AML-193 (cell line): ENCODE measurements at places on chromosomes 5 and 9.

GRCh38 chr9:37119360-37119759 lies 1.0 kb upstream of the ZCCHC7 start:
- no peak for DNase-seq

GRCh38 chr5:150172145-150172544 lies 5.6 kb downstream of the CDX1 start:
- no peak for DNase-seq

GRCh38 chr5:142529626-142530278 lies 156.1 kb downstream of the FGF1 start:
- DNase-seq = no peak

GRCh38 chr5:36392818-36393217 lies 91.1 kb upstream of the RANBP3L start:
- no peak for DNase-seq

DNA sequence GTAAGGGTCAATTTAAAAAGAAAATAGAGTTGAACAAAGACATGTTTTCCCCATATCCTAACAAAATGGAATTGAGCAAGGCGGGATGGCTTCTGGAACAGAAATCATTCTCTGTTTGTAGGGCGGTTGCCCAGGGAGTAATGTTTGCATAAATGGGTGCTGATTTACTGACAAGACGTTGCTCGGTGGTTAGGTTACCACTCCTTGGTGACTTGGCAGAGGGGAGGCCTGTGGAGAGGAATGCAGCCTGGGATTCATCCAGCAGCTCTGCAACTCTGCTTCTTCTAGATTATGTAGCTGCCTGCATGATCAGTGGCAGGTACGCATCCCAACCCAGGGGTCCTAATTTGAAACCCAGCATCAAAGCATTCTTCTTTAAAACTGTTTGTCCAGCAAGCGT lies 200.2 kb downstream of the CFAP90 start:
- DNase-seq = no peak

GRCh38 chr5:10149911-10150310 lies 99.8 kb downstream of the ATPSCKMT start:
- no peak for DNase-seq

- DNase-seq = no peak
Measured at GRCh38 chr5:58156361-58156760, 303.5 kb downstream of the PLK2 start.

GRCh38 chr5:78958672-78959445 lies 26.3 kb downstream of the ARSB start:
- no peak for DNase-seq

DNA sequence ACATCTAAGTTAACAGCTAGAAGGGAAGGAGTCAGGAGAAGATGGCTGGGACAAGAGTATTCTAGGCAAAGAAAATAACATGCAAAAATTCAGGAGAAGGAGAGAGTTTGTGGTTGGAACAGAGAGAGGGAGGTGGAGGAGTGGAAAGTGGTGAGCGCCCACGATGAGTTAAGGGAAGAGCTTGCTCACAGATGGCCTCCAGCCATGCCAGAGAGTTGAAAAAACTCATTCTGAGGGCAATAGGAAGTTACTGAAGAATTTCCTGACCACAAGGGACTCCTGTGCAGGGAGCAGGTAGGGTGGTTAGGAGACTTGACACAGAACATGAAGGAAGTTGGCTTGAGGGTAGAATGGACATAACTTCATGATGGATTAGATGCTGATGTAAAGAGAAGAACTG lies 159.7 kb downstream of the DOCK2 start:
- DNase-seq = no peak

DNA sequence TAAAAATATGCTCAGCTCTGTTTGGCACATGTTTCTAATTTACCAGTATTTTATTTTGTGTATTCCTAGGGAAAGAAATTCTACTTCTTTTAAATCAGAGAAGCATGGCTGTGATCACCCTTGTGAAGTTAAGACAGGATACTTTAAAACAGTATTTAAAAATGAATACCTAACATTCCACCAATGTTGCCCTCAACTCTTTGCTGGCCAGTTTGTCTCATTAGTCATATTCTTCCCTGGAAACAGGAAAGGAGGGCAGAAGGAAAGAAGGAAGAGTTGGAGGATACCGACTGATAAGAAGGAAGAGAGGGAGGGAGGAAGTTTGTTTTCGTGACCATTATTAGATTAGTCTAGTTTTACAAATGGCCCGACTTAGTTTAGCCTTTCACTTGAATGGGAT lies 137.4 kb downstream of the PLK2 start:
- no peak for DNase-seq

GRCh38 chr5:57642698-57643097 lies 160.1 kb upstream of the ACTBL2 start:
- DNase-seq = no peak

DNA sequence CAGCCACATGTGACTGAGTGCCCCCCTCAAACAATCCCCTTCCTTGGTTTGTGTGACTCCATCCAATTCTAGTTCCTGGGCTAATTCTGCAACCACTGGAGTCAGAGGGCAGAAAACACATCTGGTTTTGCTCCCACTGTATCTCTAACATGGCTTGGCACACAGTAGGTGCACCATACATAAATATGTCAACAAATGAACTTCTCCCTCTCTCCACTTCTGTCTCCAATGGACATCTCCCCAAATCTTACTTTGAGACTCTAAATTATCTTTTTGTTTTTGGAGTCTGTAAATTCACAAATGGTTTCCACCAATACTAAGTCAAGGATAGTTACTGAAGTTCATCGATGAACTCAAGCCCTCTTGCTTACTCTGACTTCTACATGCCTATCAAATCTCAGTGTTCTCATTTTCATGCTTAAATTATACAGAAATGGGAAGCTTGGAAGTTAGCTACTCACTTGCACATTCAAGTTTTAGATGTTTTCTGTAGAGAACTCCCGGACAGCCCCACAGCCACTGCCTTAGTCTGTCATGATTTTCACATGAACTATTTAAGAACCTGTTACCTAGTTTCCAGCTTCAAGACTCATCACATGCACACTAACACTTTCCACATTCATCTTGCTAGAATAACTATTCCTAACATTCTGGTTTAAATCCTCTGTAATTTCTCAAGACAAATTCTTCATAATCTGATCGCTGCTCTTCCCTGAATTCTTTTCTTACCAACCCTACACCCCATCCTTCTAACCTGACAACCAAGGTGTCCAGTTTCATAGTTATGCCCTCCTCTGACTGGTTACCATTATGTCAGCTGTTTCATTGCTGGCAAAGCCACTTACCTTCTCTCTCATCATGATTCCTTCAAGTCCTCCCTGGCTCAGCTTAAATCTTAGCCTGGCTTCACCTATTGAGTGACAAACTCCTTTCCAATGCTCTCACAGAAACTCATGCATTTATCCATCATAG lies 6.0 kb downstream of the RPL37 start:
- no peak for DNase-seq

- DNase-seq = no peak
Measured at GRCh38 chr5:80655231-80655774, 520 bp upstream of the DHFR start.

DNA sequence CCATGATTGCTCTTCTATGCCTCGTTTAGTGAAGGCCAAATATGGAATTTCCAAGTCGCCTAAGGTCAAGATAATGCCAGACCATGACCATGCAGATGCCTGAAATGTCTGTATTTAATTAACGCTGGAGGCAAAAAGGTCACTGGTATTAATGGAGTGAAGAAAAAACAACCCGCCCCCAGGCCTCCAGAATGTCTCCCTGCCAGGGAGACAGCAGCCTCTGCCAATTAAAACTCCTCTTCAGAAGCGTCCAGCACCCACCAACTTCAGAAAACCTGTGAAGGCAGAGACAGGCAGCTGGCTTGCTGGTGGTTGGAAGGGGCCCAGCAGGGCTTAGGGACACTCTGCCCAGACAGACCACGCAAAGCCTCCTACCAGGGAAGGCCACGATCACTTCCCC lies 94.4 kb downstream of the VAV2 start:
- no peak for DNase-seq

DNA sequence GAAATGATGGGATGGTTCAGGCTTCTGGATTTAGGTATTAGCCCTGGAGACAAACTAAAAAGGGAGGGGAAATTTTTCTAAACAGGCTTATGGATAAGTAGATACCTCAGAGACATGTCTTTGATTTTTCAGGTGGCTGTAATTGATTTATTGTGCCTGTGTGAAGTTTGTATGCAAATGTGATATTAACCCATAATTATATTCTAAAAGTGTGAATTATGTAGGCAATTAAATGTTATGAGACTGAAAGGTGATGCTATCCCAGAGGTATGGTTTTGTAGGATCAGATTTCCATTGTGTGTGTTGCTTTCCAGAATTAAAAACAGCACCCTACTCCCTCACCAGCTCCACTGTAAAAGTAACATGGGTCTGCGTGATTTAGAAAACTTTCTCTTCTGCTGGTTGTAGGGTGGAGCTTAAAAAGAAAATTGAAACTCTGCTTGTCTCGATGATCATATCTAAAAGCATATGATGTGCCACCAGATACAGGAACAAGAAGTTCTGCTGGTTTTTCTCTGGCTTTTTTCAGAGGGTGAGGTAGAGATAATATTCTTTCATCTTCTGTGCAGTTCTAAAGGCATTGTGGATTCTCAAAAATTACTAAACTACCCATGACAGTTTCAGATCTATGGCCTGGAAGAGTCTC lies 71.8 kb upstream of the TAF11L2 start:
- DNase-seq = no peak

GRCh38 chr9:111969622-111970021 lies 73.0 kb downstream of the UGCG start:
- no peak for DNase-seq

- no peak for DNase-seq
Measured at GRCh38 chr5:116573279-116573701, 1.3 kb downstream of the SEMA6A start.

- no peak for DNase-seq
Measured at GRCh38 chr5:10372726-10373709, 19.5 kb downstream of the MARCHF6 start.

DNA sequence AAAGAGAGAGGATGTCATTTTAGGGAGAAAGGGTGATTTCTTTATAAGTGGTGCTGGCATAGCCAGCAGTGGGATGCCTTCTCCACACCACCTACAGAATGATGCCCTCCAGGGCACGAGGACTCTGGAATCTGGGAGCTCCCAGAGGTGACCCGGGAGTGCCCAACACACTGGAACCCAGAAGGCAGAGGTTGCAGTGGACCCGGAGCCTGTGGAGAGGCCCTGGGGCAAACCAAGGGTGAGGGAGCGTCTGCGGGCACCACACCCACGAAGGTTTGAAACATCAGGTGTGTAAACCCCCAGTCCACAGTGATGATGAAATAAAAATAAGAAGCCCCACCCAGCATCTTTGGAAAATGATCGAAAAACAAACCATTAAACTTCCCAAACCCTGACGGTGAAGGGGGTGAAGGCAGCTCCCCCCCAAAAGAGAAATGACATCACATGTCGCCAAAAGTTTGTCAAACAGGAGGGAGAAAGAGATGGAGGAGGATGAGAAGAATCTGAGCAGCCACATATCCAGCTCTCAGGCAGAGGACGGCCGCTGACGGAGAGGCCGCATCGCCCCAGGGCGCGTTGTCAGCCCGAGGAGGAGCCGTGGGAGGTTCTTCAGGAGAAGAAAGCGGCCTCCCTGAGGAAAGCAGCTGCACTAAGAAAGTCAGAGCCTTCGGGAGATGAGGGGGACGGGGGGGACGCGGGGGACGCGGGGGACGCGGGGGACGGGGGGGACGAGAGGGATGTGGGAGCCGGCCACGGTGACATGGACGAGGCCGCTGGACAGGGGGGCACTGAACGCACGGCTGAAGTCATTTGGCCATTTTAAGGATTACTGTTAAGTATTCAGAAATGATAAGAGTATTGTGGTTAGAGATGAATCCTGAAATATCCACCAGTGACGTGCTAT lies 43.1 kb upstream of the NSMF start:
- no peak for DNase-seq

DNA sequence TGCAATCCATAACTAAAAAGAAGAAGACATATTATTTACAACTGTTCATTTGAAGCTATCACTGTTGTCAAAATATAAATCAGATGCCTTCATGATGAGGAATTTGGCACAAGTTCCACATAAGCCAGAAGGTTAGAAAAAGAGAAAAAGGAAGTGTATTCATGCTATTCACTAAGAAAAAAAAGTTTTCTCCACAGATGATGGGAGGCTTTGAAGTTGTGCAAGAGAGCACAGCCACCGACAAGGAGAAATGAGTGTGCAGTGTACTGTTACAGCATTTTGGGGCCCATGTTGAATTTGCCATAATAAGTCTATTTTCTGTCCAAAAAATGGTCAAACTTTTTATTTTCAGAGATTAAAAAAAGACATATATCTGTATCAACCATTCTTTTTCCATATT lies 32.9 kb upstream of the IFNK start:
- DNase-seq = peak; percentile 5

- peak; percentile 34 for DNase-seq
Measured at GRCh38 chr9:121383715-121384114, 13.7 kb upstream of the STOM start.

- no peak for DNase-seq
Measured at GRCh38 chr5:119153629-119154028, 82.7 kb downstream of the DMXL1 start.

DNA sequence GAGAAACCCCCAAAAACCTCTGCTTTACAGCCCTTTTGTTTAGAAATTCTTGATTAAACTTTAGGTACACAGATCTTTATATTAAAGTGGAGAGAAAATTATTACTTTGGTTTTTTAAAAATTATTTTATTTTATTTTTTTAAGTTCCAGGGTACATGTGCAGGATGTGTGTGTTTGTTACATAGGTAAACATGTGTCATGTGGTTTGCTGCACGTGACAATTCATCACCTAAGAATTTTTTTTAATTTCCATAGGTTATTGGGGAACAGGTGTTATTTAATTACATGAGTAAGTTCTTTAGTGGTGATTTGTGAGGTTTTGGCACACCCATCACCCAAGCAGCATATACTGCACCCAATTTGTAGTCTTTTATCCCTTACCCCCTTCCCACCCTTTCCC lies 581.7 kb downstream of the CSNK1G3 start:
- no peak for DNase-seq

- DNase-seq = no peak
Measured at GRCh38 chr5:43141211-43141610, 20.5 kb downstream of the ZNF131 start.

DNA sequence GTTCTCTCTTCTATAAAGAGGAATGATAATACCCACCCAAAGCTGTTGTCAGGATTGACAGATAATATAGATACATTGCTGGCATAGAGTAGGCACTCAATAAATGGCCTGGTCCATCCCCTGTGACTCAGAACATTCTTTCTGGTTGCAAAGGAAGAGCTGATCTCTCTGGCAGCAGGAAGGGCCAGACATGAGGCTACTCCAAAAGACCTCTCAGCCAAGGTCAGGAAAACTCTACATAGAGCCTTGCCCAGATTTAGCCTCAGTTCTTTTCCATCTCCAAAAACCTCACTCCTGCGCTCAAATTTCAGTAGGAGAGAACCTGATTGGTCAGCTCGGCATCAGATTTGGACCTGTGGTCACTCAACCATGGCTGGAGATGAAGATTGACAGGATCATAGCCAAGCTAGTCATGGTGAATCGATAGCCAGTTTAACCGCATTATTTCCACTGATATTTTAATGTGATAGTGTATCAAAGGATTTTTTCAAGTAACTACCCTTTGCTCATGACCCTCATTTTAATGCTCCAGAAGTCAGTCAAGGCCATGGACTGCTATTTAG lies 319.6 kb downstream of the DRD1 start:
- no peak for DNase-seq

GRCh38 chr9:32403567-32404260 lies 19.3 kb downstream of the ACO1 start:
- DNase-seq = no peak

GRCh38 chr5:153122403-153122802 lies 368.1 kb upstream of the GRIA1 start:
- DNase-seq = no peak
